ENCODE measurements at places on chromosomes 6 and 20.

DNA sequence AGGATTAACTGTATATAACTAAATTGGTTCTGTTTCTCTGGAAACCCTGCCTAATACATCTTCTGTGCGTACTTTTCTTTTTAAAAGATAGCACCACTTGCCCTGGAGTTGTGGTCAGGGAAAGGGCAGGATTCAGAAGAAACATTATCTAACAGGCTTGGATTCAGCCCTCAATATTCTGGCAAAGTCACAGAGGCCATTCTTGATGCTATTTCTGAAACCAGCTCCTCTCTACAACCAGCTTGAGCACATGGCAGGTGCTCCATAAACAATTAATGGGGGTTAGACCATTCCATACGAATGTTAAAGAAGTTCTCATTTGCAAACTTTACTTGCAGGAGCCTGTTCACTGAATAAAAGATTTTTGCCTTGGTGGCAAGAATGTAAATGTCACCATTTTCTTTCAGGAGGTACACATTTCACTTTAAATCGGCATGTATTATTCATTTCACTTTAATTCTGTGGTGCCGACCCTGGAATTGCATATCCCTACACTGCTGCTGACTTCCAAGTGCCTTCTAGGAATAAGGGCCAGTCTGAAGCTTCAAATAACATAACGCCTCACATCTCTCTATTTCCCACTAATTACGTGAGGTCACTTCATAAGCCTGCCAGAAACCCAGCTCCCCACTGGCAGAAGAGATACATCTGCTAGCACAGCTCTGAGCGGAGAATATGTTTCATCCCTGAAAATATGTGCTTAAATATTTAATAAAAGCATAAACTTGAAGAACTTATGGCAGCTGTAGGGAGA lies 248.7 kb downstream of the ADGRG6 start:
- no peak for DNase-seq

- no peak for DNase-seq
Observed at GRCh38 chr6:18389479-18389878, 2.3 kb downstream of the RNF144B start.

- DNase-seq: no peak
Observed at GRCh38 chr20:40738976-40739375, 49.9 kb upstream of the MAFB start.

- DNase-seq: no peak
Observed at GRCh38 chr20:25496968-25497401, 88.3 kb downstream of the NINL start.

DNA sequence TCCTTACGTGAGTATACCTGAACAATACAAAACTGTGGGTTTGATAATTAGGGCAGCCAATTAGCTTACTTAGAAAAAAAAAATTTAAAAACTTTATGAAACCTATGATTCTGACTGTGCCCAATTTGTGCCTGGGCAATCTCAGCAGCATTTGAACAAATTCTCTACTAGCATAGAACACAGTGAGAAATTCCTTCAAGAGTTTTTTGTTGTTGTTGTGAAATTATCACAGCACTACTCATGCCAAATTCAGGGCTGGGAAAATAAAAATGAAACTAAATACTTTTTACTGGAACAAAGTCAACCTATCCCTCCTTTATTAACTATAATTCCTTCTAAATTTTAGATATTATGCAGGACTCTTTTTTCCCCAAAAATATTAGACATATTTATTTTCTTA lies 42.9 kb downstream of the POU3F2 start:
- DNase-seq: no peak

- no peak for DNase-seq
Observed at GRCh38 chr6:88377976-88378568, 211.9 kb upstream of the CNR1 start.

- no peak for DNase-seq
Observed at GRCh38 chr6:7697820-7698623, 27.9 kb upstream of the BMP6 start.

DNA sequence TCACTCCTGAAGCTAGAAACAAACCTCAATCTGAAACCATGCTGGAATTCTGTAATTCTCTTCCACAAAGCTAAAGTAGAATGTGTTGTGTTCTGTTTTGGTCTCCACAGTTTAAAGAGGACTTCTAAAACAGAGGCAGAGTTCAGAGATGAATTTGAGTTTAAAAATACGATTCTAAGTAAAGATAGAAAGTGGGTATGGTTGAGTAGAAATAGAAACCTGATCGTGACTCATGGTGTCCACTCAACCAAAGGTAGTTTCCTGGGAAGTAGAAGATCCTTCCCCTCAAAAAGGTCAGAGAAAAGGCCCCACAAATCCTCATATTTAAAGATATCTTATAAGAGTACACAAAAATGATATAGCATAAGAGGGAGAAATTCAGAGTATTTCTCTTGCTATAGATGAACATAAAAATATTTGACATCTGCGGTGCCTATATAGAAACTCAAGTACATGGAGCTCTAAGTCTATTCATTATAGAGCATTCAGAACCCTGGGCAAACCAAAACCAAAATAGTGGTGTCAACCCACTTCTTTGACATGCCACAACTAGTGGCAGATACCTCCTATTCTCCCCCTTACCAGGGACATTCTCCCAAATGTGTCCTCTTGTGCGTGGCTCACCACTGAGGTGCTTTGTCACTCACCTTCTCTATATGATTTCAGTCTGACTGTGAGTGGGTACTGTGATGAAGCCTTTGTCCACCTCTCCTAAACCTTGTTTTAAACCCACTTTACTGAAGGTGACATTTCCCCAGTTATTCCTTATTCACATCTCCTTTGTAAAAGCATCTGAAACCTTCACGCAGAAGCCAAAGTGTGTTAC lies 84.5 kb downstream of the PLCB1 start:
- DNase-seq: no peak

GRCh38 chr6:33665957-33666356 lies 44.8 kb downstream of the ITPR3 start:
- DNase-seq: no peak

DNA sequence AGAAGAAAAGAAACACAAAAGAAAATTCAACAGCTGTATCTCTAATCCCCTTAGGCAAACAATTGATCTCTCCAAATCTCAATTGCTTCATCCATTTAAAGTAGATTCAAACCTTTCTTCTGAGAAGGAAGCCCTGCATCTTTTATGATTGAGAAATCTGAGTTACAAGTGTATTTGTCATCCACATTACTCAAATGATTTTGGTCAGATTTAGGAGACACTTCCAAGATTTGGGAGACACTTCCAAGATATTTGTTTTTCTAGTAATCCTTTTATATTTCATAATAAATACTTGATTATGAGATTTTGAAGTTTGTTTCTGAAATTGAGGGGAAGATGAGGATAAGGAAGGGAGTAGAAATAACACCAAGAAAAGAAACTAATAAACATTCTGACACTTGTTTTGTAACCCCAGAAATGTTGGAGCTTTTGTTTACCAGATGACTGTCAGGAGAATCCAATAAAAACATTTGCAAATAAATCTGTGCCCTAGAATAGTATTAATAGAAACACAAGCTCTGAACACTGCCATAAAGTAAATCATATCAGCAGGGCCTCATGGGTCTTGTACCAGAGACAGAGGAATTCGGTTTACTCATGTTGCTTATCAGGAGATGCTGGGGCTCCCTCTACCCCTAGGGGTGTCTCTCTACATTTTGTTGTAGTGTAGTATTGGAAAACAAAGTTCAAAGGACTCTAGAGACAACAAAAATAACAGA lies 314.3 kb upstream of the NT5E start:
- DNase-seq: no peak

GRCh38 chr20:16968099-16968498 lies 219.9 kb downstream of the OTOR start:
- no peak for DNase-seq

DNA sequence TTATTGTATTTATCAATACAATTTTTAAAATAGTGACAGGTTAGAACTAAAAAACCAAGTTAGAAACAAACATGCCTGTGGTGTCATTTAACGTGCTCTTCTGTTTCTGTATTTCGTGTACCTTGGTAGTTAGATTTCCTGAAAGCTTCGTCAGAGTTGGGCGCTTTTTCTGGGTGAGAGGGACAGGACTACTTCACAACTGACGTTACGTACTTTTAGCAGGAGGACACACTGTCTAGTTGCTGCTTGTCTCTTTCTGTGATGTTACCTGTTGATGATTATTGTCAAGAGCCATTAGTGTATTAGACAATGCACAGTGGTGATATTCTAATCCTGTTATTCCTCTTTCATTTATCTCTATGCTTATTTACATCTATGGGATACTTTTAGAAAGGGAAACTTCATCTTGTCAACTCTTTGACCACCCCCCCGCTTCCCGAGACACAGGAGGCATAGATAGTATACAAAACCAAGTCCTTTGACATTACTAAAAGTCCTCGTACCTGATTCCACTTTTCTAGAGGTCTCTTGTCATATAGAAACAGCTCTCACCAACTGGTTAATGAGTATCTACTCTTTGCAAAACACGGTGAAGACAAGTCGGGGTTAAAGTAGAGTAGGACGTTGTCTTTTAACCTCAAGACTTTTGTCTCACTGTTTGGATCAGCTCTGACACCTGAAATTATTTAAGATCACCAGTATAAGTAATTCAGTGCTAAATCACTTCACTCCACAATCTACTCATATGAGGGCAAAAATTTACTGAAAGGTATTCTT lies 96.3 kb downstream of the LYRM2 start:
- no peak for DNase-seq

- DNase-seq: no peak
Observed at GRCh38 chr20:63767456-63767855, 27.9 kb downstream of the SLC2A4RG start.

- DNase-seq: no peak
Observed at GRCh38 chr6:788058-788457, 95.1 kb upstream of the EXOC2 start.

DNA sequence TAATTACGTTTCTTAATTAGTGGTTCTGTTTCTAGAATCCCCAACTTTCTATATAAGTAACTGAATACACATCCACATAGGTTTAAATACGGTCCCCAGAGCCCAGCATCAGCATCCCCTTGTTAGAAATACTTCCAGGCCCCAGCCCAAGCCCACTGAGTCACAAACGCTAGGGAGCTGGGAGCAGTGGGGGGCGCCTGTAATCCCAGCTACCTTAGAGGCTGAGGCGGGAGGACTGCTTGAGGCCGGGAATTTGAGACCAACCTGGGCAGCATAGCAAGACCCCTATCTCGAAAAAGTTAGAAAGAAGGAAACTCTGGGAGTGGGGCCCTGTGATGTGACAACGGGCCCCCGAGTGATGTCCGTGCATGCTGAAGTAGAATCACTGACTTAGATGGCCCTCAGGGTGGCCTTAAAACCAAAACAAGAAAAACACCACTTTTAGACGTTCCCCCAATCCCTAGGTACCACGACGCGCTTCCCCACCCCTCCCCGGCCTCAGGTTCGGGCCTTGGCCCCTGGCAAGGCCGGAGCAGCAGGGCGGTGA lies 1.3 kb upstream of the PPP1R3G start:
- no peak for DNase-seq

Data from DMS 273 treated with DMSO at 0.1 percent for 48 hours (cell line).